ENCODE measurements at places on chromosomes 16 and 17.

DNA sequence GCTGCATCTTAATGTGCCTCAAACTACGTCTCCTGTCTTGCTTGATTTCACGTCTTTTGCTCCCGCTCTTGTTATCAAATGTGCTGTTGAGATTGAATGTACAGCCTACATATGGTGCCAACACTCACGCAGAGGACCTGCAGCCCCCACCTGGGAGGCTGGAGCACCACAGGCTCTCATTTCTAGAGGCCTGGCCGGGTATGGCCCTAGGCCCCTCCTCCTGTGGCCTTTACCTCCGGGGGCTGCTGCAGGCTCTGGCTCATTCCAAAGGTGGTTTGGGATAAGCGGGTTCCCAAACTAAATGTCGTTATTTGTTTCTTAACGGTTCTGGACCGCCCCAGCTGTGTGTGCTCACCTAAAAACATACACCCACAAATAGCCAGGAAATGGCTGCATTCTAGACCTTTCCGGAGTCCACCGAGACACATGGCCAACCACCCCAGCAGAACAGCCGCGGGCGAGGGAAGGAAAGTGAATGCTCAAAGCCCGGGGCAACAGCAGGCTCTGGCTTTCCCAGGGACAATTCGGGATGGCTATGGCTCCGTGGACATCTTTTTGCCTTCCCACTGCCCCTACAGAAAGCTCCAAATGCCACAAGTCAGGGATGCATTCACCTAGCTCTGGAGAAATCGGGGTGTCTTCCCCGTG is 105.9 kb downstream of the ENGASE start:
- DNase-seq, result no peak

DNA sequence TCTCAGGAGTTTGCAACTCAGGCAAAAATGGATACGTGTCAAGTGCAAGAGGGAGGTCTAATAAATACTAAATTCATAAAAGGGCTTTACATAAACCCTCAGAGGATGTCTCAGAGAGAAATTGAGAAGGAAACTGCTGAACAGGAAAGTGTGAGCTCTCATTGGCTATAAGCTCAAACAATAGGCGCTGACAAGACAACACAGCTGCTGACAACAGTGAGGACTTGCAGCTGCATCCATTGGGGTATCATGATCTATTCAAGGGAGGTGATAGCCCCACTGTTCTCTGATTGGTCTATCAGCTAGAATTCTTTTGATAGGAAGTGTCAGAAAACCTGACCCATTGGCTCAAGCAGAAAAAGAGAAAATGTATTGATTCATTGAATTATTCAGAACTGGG is 187.2 kb downstream of the CBLN1 start:
- no peak for DNase-seq

DNA sequence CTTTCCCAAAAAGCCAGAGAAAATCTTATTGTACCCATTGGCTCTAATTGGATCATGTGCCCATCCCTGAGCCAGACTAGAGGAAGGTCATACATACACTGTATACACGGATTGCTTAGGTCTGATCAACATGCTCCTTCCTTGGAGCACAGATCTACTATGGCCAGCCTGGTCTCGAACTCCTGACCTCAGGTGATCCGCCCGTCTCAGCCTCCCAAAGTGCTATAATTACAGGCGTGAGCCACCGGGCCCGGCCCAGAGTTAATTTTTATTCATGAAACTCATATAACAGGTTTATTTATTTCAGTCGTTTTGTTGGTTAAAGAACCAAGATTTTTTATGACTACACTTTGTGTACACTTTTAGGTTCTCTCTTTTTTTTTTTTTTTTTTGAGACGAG is 1.2 kb upstream of the TAOK1 start:
- DNase-seq, result no peak

GRCh38 chr16:89331371-89332109 is 114.0 kb downstream of the ZNF778 start:
- DNase-seq, result no peak

DNA sequence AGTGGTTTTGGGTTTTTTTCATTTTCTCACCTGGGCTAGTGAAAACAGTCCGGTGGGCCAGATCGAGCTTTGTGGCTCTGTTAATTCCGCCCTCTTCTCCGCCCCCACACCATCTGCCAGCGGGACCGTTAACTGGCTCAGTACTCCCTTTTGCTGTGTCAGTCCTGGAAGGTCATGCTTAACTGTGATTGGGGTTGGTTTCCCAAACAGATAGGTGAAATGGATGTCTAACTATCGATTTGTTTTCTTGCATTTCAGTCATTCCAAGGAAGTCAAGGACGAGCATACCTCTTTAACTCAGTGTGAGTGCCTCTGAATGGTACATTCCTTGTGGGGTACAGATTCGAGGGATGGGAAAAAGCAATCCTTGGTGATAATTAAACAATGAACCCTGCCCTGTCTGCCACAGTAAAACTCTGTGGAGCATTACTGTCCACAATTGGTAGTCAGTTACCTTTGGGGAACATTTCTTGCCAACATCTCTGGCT is 56.7 kb downstream of the YPEL2 start:
- no peak for DNase-seq

GRCh38 chr16:67666559-67667452 is at the start of the genes C16orf86 and ENKD1:
TSS of gene C16orf86 (plus strand) at chr16:67666814. CDS start at chr16:67666971, 157 bp downstream.
TSS of gene ENKD1 (minus strand) at chr16:67666750. CDS start at chr16:67666442, 308 bp downstream.
- DNase-seq, result peak; percentile 83

GRCh38 chr16:3035972-3036725 is 595 bp downstream of the BICDL2 start:
- DNase-seq, result no peak

DNA sequence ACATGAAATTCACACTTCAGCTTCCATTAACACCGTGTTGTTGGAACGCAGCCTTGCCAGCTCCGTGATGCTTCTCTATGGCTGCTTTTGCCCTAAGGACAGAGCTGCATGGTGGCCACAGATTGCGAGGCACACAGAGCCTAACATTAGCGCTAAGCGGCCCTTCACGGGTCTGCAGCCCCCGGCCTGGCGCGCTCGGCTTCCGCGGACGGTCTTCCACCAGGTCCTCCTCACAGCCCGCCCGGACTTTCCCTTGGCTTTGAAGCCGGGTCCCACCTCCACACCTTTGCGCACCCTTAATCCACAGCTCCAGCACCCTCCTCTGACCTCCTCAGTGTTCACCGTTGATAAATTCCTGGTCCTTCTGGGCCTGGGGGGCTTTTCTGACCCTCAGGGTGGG is 19.6 kb downstream of the SCGB1C2 start:
- DNase-seq, result no peak

- DNase-seq, result peak; percentile 100
Measured at GRCh38 chr17:82292251-82293154, 19.0 kb upstream of the CSNK1D start.

GRCh38 chr17:66677201-66677981 is 157.5 kb upstream of the CACNG5 start:
- peak; percentile 91 for DNase-seq

DNA sequence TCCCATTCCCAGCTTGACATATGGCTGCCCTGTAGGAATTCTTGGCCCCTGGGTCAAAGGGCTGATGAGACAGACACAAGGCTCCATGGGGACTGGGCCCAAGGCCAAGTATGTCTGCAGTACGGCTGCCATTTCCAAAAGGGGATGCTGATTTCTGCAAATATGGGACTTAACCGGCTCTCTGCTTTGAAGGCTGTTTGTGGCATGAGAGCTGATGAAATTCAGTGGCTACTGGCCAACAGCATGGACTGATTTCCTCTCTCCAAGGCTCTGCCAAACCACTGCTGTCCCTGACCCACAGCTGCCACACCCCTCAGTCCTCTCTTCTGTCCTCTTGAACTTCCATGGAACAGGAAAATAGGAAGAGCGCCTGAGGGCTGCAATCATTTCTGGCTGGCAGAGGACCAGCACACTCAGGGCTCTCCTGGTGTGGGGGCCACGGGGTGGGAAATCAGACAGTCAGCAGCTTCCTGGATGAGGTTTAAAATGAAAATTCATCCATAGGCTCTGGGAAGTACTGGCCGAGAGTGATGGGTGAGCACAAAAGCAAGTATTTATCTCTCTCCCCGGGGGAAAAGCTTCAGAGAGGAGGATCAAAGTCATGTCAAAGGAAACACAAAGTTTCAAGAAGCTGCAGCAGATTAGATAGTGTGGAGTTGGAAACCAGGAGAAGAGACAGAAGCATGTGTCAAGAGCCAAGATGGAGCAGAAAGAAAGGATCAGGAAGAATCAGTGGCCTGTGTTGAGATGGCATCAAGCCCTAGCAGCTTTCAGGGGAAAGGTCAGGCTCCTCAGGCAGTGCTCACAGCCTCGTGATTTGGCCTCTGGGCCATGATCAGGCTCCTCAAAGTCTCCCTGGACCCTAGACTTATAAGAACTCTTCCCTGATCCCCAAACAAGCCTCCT is 64.1 kb upstream of the SREBF1 start:
- peak; percentile 93 for DNase-seq

DNA sequence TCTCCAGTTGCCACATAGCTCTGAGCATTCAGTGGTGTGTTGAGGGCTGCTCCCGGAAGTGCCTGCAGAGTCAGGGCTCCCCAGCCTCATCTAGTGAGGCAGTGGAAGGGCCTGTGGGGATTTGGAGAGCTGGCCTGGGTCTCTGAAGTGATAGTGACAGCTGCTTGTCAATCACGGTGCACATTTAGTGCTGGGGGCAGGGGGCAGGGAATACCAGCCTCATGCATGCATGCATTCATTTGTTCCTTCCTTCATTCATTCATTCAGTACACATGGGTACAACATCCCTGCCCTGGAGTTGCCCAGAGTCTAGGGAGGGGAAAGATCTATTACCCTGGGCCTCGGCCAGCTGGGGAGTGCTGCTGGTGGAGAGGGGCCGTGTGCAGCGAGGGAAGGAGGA is 11.3 kb upstream of the STH start:
- DNase-seq, result no peak

DNA sequence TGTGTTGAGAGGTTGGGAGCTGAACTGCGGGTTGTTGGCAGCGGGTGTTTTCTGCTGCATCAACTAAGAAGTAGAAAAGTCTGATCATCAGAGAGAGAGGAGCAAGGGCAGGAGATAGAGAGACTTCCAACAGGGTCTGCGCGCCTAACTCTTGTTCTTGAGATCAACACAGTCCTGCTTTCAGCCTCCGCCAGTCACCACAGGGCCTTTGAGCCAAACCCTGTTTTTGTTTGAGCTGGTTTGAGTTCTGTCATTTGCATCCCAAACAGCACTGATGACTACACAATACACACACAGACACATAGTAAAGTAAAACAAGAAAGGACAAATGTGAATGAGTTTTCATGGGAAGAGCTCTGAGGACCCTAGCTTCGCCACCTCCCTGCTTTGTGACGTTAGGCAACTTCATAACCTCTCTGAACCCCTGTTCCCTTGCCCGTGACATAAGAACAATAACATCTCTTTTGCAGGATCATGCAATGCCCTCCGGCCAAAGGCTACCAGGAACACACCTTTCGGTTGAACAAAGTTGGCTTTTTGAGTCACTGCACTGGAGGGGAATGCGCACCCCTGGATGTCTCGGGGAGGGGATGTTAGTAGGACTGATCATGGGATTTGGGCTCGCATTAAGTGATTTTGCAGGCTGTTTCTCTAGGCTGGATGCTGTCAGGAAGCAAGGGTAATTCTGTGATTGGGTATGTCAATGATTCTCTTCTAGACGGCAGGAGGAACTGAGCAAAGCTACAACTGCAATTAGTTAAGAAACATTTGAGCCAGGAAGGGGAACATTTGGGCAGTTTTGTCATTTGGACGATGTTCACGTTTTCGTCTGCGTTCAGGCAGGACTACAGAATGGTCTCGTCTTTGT is 92.3 kb downstream of the C16orf78 start:
- no peak for DNase-seq

GRCh38 chr16:57632568-57632967 is 4.1 kb downstream of the ADGRG1 start:
- DNase-seq, result no peak

DNA sequence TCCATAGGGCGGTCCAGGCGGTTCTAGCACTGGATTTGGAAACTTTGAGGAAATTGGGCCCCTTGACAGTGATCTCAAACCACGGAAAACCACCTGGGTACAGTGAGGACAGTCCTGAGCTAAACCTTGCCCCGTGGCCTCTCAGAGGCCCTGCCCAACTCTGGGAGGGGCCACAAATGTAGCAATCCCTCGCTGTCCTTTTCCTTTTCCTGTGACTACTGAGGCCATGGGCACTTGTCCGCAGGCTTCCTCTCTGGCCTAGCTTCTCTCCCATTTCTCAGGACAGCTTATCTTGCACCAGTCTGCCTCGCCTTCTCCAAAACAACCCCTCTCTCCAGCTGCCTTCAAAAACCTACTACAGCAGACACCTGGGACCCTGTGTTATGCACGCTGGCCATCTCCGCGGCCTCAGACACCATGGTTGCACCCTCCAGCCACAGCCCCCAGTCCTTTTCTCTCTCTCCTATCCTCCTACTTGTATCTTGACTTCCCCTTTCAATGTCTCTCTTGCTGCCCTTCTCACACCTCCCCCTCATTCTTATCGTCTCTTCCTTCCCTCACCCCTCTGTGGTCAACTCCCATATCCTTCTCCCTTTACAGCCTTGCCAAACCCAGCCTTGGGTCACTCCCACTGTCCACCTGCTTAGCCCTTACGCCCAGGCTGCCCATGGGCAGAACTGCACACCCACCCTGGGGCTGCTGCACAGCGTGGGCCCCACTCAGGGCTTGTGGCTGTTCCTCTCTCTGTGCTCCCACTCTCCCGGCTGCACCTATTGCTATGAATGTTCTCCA is 7.6 kb downstream of the SCPEP1 start:
- no peak for DNase-seq

All from ELR (cell line).